ENCODE measurements at places on chromosomes 16 and 17.
A peak's percentile ranks its signal among the peaks of the same experiment; 100 is the strongest.

GRCh38 chr16:23523876-23524385 is 13.6 kb upstream of the GGA2 start:
- no peak for DNase-seq

- DNase-seq: peak; percentile 75
Measured at GRCh38 chr16:23510164-23510914, at the start of gene GGA2. Gene GGA2 (minus strand): TSS chr16:23510494. CDS start chr16:23510411, 83 bp downstream.

GRCh38 chr17:37605081-37605480 is 4.1 kb downstream of the SYNRG start:
- no peak for DNase-seq

DNA sequence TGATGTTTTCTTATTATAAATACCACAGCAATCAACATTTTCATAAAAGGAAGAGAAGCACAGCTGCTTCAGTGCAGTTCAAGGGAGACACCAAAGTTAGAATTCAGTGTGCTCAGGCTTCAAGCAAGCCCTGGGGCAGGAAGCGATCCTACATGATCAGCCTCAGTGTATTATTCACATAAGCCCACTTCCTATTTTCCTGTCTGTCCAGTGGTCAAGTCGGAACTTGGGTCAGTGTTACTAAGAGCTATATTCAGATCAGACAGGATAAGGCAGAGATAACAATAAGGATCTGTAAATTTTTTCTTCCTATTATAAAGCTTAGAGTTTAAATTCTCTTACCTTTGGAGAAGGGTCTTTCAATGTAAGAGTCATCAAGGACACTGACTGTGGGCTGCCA is 12.9 kb downstream of the HEATR6 start:
- DNase-seq: no peak

DNA sequence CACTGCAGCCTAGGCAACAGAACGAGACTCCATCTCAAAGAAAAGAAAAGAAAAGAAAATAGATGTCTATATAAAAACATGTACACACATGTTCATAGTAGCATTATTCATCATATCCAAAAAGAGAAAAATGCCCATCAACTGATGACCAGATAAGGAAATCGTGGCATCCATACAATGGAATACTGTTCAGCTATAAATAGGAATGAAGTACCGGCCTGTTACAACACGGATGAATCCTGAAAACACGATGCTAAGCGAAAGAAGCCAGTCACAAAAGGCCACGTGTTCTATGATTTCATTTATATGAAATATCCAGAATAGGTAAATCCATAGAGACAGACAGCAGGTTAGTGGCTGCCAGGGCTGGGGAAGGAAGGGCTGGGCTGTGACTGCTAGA is 65.8 kb downstream of the TBC1D16 start:
- no peak for DNase-seq

GRCh38 chr17:66885417-66885816 is 50.5 kb downstream of the CACNG5 start:
- DNase-seq: no peak

DNA sequence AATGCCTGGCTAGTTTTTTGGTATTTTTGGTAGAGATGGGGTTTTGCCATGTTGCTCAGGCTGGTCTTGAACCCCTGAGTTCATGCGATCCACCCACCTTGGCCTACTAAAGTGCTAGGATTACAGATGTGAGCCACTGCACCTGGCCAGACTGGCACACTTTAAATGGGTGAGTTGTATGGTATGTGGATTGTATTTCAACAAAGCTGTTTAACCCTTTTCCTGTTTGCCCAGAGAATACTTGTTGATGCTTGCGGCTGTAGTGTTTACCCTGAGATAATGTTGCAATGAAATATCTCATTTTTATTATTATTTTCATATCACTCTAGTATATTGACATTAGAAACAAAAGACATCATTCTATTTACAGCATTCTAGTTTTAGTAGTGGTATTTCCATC is 17.1 kb upstream of the TMEM94 start:
- no peak for DNase-seq

DNA sequence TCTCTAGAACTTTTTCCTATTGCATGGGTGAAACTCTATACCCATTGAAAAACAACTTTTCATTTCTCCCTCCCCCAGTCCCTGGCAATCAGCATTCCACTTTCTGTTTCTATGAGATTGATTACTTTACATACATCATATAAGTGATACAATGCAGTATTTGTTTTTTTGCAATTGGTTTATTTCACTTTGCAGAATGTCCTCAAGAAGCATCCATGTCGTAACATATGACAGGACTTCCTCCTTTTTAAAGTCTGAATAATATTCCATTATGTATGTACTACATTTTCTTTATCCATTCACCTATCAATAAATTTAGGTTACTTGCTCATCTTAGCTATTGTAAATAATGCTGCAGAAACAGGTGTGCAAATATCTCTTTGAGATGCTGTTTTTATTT is 8.8 kb downstream of the IL21R start:
- no peak for DNase-seq

GRCh38 chr17:75301049-75301448 is 11.8 kb upstream of the SLC25A19 start:
- no peak for DNase-seq
